SK-N-SH (cell line): ENCODE measurements at places on chromosomes 12 and 14.
A peak's percentile ranks its signal among the peaks of the same experiment; 100 is the strongest.

- DNase-seq, result no peak
Observed at GRCh38 chr14:69937367-69938081, 58.3 kb downstream of the SMOC1 start.

- no peak for DNase-seq
Observed at GRCh38 chr12:125650587-125650986, 585.4 kb downstream of the AACS start.

DNA sequence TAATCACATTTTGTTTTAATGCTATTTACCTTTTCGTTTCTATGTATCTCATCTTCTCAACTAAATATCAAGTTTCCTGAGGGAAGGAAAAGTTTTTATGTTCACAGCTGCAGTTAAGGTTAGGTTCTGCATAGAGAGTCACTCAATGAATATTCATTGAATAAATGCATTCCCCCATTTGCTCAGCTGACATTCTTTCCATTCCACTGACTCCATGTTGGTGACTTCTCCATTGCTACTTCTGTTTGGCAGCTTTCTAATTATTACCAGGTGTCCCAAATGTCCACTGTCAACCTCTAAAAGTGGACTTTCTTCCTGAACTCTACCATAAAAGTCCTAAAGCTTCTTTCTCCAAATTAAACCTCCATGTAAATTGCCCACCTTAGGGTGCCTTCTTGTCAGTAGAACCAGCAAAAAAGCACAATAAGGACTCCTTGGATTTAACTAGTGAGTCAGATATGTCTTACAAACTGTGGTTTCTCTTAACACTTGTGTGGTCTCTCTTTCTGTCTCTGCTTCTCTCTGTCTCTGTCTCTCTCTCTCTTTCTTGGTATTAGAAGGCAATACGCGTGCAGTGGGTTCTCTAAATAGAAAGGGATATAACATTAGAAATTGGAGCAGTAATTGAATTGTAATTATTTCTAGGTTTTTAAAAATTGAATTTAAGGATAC is 85.9 kb downstream of the TMEM117 start:
- DNase-seq, result no peak

GRCh38 chr14:105925615-105926372 is 399.4 kb downstream of the TMEM121 start:
- no peak for DNase-seq

DNA sequence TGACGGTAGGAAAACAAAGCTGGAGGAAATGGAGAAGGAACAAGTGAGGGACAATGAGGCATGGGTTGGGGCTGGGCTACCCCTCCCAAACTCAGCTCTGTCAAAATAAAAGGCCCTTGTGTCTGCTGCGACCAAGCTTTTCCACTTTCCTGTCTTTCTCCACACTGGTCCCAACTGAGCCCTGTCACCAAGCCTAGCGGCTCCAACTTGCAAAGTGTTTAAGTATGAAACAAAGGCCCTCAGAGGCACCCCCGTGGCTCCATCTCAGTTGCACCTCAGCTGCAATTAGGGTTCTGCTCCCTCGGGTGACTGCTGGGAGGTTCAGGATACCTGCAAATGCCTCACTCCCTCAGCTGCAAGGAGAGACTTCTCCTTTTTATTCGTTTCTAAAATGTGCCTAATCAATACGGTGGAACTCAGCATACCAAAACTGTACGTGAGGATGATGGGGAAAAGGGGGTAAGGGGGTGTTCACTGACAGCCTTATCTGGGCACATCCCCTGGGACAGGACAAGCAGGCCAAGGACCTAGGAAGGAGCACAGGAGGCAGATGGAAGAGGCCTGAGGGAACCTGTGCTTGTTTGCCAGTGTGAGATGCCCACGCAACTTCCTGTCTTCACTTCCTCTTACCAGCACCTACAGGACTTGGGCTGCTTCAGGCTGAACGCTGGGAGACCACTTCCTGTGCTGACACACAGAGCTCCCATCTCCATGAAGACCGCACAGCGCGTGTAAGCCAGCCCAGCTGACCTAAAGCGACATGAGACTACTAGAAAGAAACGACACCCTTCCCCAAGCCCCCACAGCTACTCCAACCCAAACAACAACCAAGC is 8.9 kb downstream of the VAMP1 start:
- no peak for DNase-seq

DNA sequence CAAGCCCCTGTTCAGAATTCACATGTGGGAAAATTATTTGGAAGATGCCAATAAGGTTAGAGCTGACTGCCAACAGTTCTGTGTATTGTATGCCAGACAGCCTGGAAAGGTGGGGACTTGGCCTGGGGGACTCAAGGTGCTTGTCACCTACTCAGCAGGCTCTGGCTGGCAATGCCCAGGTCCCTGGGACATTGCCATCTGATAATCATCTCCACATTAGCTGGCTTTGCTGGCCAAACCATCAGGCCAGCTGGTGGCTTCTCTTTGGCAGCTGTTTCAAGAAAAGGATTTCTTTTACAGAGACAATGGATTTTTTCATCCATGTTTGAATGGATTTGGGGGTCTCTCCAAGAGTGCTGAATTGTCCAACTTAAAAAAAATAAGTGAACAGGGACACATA is 165.2 kb downstream of the BRMS1L start:
- no peak for DNase-seq

- DNase-seq, result peak; percentile 8
Observed at GRCh38 chr12:69475237-69475975, 5.2 kb downstream of the FRS2 start.

GRCh38 chr12:125100551-125101434 is 35.6 kb downstream of the AACS start:
- DNase-seq, result no peak

DNA sequence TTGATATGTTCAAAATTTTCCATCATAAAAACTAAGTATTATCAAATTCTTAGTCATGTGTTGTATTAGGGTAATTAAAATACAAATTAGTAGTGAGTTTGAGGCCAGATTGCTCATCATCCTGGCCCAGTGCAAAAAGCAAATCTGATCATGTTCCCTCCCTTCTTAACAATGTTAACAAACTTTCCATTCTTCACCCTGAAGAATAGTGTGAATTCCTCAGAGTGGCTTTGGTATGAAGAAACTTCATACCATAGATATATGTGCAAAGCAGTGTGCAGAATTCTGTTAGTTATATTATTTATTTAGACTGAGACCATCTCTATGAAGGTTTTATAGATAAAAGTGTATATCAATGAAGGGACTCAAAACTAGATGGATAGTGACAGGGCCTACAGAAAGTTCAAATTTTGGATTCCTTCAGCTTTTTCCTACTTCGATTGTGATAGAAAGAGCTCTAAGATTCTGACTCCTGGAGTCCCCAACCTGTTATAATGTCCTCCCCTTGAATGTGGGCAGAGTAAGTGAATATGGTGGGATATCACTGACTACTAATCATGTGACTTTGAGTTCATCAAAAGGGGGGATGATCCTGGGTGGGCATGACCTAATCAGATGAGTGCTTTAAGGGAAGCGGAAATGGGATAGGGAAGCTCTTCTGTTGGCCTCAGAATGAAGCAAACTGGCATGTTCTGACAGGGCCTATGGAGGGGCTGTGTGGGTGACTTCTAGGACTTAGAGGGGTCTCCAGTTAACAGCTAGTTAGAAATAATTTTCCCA is 271.4 kb downstream of the BTG1 start:
- DNase-seq, result no peak

GRCh38 chr12:80936642-80937390 is 918 bp downstream of the LIN7A start:
- DNase-seq, result peak; percentile 44

DNA sequence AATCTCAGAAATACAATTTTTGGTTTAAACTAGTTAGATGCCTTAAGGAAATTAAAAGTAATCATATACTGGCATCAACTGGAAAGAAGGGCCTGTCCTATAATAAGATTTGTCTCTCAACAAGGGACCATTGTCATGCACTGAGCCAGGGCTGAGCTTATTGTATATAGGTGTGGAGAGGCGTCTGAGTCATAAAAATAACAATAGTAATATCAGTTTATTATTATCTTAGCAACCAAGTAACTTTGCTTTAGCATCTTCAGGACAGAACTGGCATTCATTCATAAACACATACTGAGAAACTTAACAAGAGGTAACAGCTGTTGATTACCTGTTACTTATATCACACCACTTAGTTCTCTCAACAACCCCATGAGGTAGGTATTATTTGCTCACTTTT is 7.1 kb downstream of the KRT75 start:
- DNase-seq, result no peak

DNA sequence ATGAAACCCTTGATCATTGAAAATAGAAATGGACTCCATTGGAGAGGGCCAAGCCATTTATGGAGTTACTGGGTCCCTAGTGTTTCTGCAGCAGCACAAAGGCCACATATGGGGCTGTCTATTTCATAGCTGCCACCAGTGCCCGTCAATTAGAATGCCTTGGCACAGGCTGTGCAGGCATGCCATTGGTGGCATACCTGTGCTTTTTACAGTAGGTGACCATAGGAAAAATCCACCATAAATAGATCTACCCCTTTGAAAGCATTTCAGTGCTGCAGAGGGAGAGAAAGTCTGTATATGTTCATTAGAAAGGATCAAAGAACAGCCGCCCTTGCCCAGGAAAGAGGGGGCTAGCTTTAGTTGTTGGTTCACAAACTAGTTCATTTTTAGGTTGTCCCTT is 13.1 kb downstream of the MYBPC1 start:
- DNase-seq, result no peak

DNA sequence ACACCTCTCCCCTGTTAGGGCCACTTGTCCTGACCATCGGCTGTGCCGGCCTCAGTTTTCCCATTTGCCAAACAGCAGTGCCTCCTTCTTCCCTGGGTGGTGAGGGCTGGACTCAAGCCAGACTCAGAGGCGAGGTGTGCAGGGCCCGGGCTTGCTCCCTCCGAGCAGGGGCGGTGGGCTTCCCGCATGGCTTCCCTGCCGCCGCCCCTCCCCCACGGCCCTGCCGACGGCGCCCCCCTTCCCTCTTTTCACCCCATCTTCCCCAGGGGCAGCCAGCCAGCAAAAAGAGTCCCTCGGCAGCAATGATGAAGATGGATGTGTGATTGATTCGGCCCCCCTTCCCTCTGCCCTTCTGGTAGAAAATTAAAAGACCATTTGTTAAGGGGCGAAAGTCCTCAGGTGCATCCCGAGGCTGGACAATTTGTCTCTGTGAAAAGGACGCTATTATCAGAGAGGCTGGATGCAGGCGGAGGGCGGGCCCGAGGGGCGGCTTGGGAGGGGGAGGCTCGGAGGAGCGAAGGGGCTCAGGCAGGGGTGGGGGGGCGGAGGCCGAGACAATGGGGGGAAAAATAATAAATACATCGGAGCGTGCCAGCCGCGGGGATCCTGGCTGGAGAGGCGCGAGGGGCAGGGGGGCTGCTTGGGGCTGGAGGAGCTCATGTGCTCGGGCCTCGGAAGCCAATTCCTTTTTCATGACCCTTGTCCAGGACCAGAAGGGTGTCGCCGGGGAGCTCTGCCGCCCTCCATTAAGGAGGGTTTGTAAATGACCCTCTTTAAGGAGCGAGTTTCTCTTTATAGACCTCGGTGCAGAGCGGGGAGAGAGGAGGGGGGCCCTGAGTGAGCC is 48.0 kb upstream of the LHX5 start:
- no peak for DNase-seq

GRCh38 chr12:38872561-38872960 is 32.8 kb downstream of the CPNE8 start:
- no peak for DNase-seq
